CD4-positive, alpha-beta memory T cell (primary cell): ENCODE measurements at places on chromosomes 16 and 17.
A peak's percentile ranks its signal among the peaks of the same experiment; 100 is the strongest.

DNA sequence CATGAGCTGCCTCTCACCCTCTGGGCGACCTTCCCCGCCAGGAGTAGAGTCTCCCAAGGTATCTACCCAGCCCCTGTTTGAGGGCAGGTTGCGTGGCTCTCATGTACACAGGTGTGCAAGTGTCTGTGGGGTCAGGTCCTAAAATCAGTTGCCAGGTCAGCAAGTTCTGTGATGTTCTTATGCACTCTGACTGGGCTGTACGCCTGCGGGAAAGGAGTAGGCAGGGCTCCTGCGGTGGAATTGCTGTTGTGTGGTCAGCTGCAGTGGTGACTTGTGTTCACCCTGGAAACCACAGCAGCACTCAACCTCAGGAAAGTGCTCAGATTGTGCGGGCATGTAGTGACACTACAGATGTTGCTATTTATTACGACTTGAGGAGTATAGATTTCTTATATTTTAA is 19.4 kb downstream of the NARF start:
- peak overlapping the region; percentile 1 for H3K27ac ChIP-seq
- no peak for DNase-seq
- no peaks in the 10 kb centered on the region for H3K4me1 ChIP-seq
- H3K4me3 ChIP-seq = no peak overlapping the region

- H3K27me3 ChIP-seq = no peaks in the 10 kb centered on the region
- no peak overlapping the region for H3K4me3 ChIP-seq
- H3K4me1 ChIP-seq = no peaks in the 10 kb centered on the region
- H3K27ac ChIP-seq = no peak overlapping the region
Measured at GRCh38 chr17:55219934-55220333, 44.8 kb upstream of the HLF start.

- no peak overlapping the region for H3K4me3 ChIP-seq
- H3K27ac ChIP-seq = no peak overlapping the region
- no peaks in the 10 kb centered on the region for H3K27me3 ChIP-seq
- H3K36me3 ChIP-seq = peaks cover 9% of the 10 kb centered on the region
Measured at GRCh38 chr16:4688674-4689045, 4.7 kb upstream of the NUDT16L1 start.

GRCh38 chr17:32341141-32341856 is 674 bp downstream of the C17orf75 start:
- no peaks in the 10 kb centered on the region for H3K27me3 ChIP-seq
- H3K4me3 ChIP-seq = peak overlapping the region; percentile 95
- H3K36me3 ChIP-seq = no peaks in the 10 kb centered on the region
- H3K4me1 ChIP-seq = peaks cover 21% of the 10 kb centered on the region

GRCh38 chr17:50508573-50509460 is 578 bp downstream of the MYCBPAP start:
- DNase-seq = no peak
- H3K4me1 ChIP-seq = peaks cover 31% of the 10 kb centered on the region

GRCh38 chr17:60743799-60744198 is 66.1 kb downstream of the BCAS3 start:
- no peaks in the 10 kb centered on the region for H3K4me1 ChIP-seq
- H3K36me3 ChIP-seq = no peaks in the 10 kb centered on the region
- no peaks in the 10 kb centered on the region for H3K27me3 ChIP-seq
